Activated CD4-positive, alpha-beta T cell treated with anti-CD3 and anti-CD28 coated beads for 36 hours (primary cell): ENCODE measurements at places on chromosomes 2 and 18.

GRCh38 chr2:138078153-138078552 lies 113.9 kb downstream of the HNMT start:
- DNase-seq = no peak

GRCh38 chr2:28588292-28588670 lies 92.4 kb downstream of the PLB1 start:
- DNase-seq = no peak

DNA sequence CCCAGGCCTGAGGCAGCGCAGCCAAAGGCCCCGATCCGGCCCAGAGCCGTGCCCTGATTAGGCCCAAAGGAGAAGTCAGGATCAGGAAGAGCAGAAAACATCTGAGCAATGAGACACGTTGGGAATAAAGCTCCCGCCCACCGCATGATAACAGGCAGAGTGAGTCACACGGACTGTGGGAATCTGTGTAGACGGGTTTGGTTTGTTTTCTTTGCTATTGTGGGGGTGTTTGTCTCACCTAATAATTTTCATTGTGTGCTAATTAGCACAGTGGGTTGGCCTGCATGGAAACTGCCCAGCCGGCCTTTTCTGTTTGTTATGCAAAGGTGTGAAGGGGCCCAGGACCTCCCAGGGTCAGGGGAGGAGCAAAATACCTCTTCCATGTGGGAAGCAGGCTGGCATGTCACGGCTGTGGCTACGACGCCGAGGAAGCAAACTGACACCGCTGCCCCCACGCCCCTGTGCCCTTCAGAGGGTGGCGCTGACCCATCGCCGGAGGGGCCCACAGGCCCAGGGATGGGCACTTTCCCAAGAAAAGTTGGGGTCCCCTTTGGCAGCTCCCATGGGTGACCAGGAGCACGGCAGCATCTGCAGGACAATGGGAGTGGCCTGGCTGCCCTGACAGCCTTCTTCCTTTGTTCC lies 68.4 kb upstream of the CTDP1 start:
- no peak for DNase-seq

GRCh38 chr2:64617631-64618151 lies 36.0 kb downstream of the SERTAD2 start:
- no peak for DNase-seq

GRCh38 chr2:227789803-227790202 lies 23.8 kb upstream of the CCL20 start:
- DNase-seq = no peak

DNA sequence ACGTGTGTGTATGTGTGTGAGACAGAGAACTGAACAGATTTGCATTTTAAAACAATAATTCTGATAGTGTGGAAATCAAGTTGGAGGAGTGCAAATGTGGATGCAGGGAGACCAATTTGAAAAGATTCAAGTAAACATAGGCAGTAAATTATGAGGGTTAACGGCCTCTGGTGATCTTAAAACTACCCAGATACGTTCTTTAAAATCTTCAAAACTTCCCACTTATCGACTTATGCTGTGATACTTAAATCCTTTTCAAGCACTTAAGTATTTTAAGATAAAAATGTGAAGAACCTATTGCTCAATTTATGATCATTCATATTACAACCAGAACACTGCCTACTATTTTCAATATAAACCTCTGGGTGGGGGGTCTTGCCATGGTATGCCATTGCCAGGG lies 37.7 kb upstream of the CDC42EP3 start:
- no peak for DNase-seq

GRCh38 chr2:158181171-158181570 lies 79.5 kb downstream of the UPP2 start:
- DNase-seq = no peak

- DNase-seq = peak; percentile 59
Measured at GRCh38 chr18:58863539-58864145, 1.0 kb upstream of the ZNF532 start.

DNA sequence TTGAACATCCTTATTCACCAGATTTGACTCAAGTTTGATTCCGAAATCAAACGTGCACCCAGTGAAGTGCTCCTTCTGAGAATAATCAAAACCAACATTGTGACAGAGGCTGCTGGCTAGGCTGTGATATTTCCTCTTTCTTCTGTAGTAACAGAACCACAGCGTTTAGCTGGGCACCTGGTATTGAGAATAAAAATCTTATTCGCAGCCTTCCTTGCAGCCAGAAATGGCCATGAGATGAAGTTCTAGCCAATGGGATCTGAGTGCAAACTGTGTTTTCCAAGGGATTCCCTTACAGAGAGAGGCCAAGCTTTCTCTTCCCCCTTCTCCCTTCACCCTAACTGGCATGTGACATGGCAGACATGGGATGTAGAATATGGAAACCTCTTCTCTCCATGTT lies 51.7 kb downstream of the TMEM163 start:
- DNase-seq = no peak

DNA sequence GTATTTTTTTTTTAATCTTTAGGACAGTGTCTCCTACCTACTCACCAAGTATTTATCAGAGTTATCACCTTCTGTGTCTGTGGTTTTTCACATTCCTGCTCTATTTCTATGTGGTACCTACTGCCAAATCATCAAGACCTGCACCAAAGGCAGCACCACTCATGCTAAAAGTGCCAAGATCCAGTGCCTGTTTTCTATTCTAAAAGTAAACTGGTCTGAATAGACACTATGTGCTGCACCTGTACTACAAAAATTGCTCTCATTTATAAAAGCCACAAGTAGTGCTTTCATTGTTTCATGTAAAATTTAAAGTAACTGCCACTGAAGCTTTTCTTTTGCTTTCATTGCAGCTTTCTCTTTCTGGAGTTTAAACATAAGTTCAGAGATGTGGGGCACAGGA lies 103.9 kb upstream of the GULP1 start:
- no peak for DNase-seq

- no peak for DNase-seq
Measured at GRCh38 chr2:23988371-23988770, 21.5 kb upstream of the MFSD2B start.

GRCh38 chr2:105597806-105598803 lies 146.6 kb upstream of the NCK2 start:
- DNase-seq = no peak

- DNase-seq = no peak
Measured at GRCh38 chr2:200128296-200128695, 172.9 kb downstream of the MAIP1 start.

- DNase-seq = no peak
Measured at GRCh38 chr2:236240228-236240990, 23.8 kb downstream of the ASB18 start.

GRCh38 chr18:50395093-50395492 lies 20.2 kb downstream of the SKA1 start:
- DNase-seq = no peak

GRCh38 chr2:147464737-147465357 lies 380.0 kb upstream of the ACVR2A start:
- DNase-seq = no peak

- no peak for DNase-seq
Measured at GRCh38 chr2:109171444-109172334, 42.7 kb downstream of the SH3RF3 start.

- DNase-seq = peak; percentile 63
Measured at GRCh38 chr2:54569745-54570301, 113.7 kb downstream of the SPTBN1 start.

DNA sequence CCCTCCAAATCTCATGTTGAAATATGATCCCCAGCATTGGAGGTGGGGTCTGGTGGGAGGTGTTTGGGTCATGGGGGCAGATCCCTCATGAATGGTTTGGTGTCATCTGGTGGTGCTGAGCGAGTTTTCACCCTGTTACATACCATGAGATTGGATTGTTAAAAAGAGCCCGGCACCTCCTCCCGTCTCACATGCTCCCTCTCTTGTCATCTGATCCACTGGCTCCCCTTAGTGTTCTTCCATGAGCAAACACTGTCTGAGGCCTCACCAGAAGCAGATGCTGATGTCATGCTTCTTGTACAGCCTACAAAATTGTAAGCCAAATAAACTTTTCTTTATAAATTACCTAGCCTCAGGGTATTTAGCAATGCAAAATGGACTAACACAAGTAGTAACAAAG lies 405.0 kb upstream of the SLC39A10 start:
- no peak for DNase-seq

- no peak for DNase-seq
Measured at GRCh38 chr2:137969418-137969765, 5.1 kb downstream of the HNMT start.

DNA sequence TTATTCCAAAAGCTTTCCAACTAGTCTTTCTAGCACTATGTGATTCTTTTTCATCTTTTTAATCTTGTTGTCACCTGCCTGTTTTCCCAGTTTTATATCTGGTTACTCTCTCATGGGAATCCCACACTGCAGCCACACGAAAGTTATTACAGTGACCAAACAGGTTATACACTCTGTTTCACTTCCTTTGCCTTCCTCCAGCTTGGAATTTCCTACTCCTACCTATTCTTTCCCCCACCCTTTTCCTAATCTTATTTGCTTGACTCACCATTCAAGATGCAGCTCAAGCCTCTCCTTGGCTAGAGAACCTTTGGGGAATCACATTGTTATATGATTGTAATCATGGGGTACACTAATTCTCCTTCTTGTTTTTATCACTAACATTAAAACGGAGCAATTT lies 13.4 kb upstream of the TLK1 start:
- no peak for DNase-seq

GRCh38 chr2:127004893-127005600 lies 101.9 kb downstream of the BIN1 start:
- DNase-seq = no peak

DNA sequence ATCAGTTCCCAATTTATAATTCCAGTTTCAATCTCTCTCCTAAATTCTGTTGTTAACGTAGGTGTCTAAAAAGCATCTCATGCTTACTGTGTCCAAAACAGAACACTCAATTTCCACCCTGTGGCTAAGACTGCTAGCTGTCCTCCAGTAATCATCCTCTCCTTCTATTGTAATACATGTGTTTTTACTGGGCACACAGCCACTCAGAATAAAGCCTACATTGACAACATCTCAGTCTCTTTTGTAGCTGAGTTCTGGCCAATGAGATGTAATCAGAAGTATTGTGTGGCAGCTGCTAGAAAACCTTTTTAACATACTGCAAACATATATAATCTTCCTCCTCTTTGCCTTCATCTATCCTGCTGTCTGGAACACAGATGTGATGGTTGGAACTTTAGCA lies 29.4 kb upstream of the TSPYL6 start:
- no peak for DNase-seq

GRCh38 chr2:217852555-217853211 lies 150.1 kb downstream of the TNS1 start:
- no peak for DNase-seq

DNA sequence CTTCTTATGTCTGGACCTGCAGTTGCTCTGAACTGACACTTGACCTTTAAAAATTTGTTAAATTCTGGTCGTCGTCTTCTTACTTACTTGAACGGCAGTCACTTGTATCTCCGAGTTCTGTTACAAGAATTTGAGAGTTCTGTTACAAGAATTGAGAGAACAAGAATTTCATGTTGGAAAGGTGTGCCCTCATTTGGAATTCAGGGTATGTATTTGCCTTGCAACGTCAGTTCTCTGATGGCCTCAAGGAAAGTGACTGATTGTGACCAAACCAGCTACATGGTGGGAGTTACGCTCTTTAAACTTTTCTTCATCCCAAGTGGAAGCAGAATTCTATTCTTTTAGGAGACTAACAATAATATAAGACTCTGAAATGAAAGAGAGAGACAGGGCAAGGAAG lies 320.0 kb upstream of the TRIB2 start:
- DNase-seq = no peak

GRCh38 chr2:157444641-157445040 lies 752 bp upstream of the CYTIP start:
- peak; percentile 68 for DNase-seq

- DNase-seq = no peak
Measured at GRCh38 chr2:223846515-223846914, 9.1 kb upstream of the AP1S3 start.

- no peak for DNase-seq
Measured at GRCh38 chr2:205593891-205594290, 88.4 kb upstream of the NRP2 start.
